Fibroblast of lung (primary cell): ENCODE measurements at places on chromosomes 5 and 9. TPM values are rescaled to one million over a fixed set of nuclear protein-coding genes. Genes with fewer than 3 reads are reported as not detected.
A peak's percentile ranks its signal among the peaks of the same experiment; 100 is the strongest.

The PCDHB10 gene
- total RNA-seq, result 0.77 and 2.0 TPM in 2 replicates

The CORO2A gene
- total RNA-seq, result under 0.01 and 0.50 TPM in 2 replicates

The PDGFRB gene
- total RNA-seq, result 151 and 231 TPM in 2 replicates

The IFNK gene
- not detected in 2 replicates for total RNA-seq

The RMI1 gene
- total RNA-seq, result 3.6 and 5.0 TPM in 2 replicates

- H3K27me3 ChIP-seq, result no peaks in the 10 kb centered on the region
- H3K4me1 ChIP-seq, result no peaks in the 10 kb centered on the region
- no peak overlapping the region for H3K27ac ChIP-seq
- no peaks in the 10 kb centered on the region for H3K36me3 ChIP-seq
These were observed 68.1 kb upstream of the FBXL7 start for GRCh38 chr5:15431923-15432322.

DNA sequence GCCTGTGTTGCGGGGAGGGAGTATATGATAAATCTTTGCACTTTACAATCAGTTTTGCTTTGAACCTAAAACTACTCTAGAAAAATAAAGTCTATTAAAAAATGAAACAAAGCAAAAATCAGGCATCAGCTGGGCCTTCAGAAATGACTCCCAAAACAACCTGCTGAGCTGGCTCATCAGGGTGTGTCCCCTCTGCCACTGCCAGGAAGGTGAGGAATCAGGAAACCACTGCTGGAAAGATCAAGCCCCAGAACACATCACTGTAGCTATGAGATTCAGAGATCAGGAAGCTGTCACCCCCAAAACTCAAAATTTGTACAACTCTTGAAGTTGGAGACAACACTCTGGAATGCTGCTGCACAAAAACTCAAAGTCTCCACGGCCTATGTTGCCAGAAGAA lies 40.5 kb upstream of the TBCA start:
- H3K36me3 ChIP-seq, result no peaks in the 10 kb centered on the region
- no peak overlapping the region for H3K27ac ChIP-seq
- DNase-seq, result no peak
- no peak overlapping the region for H3K4me3 ChIP-seq
- no peaks in the 10 kb centered on the region for H3K4me1 ChIP-seq

DNA sequence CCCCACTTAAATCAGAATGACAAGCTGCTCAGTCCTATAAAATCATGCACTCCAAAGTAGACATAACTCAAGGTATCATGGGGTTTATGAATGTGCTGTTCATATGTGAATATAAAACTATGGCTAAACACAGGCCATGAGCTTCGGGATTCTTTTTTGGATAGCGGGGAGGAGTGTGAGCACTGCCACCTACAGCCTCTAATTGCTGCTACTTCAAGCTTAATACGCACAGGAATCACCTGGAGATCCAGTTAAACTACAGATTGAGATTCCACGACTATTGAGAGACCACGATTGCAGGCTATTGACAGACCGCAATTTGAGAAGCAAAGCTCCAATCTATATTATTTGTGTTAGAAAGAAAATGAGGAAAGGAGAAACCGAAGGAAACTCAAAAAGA lies 231.6 kb downstream of the MCTP1 start:
- no peak for DNase-seq
- H3K36me3 ChIP-seq, result no peaks in the 10 kb centered on the region
- H3K4me1 ChIP-seq, result no peaks in the 10 kb centered on the region
- no peak overlapping the region for H3K4me3 ChIP-seq
- H3K27me3 ChIP-seq, result no peaks in the 10 kb centered on the region
- H3K27ac ChIP-seq, result no peak overlapping the region

- no peaks in the 10 kb centered on the region for H3K36me3 ChIP-seq
- H3K4me1 ChIP-seq, result no peaks in the 10 kb centered on the region
- H3K4me3 ChIP-seq, result no peak overlapping the region
- DNase-seq, result no peak
- no peaks in the 10 kb centered on the region for H3K27me3 ChIP-seq
These were observed 26.4 kb upstream of the FKTN start for GRCh38 chr9:105531530-105531929.

- DNase-seq, result no peak
- no peak overlapping the region for H3K4me3 ChIP-seq
- no peaks in the 10 kb centered on the region for H3K4me1 ChIP-seq
- no peaks in the 10 kb centered on the region for H3K36me3 ChIP-seq
- H3K27ac ChIP-seq, result no peak overlapping the region
- no peaks in the 10 kb centered on the region for H3K27me3 ChIP-seq
These were observed 29.3 kb upstream of the RNF130 start for GRCh38 chr5:180100621-180101450.

- H3K4me1 ChIP-seq, result peaks cover 5% of the 10 kb centered on the region
- no peaks in the 10 kb centered on the region for H3K27me3 ChIP-seq
- peak overlapping the region; percentile 81 for H3K4me3 ChIP-seq
- H3K36me3 ChIP-seq, result no peaks in the 10 kb centered on the region
- no peak for DNase-seq
These were observed 315 bp downstream of the UBQLN1 start for GRCh38 chr9:83707518-83707767.
